ENCODE measurements at places on chromosomes 2 and 18.
A peak's percentile ranks its signal among the peaks of the same experiment; 100 is the strongest.

- no peak for DNase-seq
Measured at GRCh38 chr2:231293163-231293562, 94.7 kb downstream of the ARMC9 start.

- DNase-seq, result no peak
Measured at GRCh38 chr2:241216211-241216761, 27.8 kb downstream of the ANO7 start.

- peak; percentile 74 for DNase-seq
Measured at GRCh38 chr2:226601881-226602662, 197.5 kb downstream of the IRS1 start.

DNA sequence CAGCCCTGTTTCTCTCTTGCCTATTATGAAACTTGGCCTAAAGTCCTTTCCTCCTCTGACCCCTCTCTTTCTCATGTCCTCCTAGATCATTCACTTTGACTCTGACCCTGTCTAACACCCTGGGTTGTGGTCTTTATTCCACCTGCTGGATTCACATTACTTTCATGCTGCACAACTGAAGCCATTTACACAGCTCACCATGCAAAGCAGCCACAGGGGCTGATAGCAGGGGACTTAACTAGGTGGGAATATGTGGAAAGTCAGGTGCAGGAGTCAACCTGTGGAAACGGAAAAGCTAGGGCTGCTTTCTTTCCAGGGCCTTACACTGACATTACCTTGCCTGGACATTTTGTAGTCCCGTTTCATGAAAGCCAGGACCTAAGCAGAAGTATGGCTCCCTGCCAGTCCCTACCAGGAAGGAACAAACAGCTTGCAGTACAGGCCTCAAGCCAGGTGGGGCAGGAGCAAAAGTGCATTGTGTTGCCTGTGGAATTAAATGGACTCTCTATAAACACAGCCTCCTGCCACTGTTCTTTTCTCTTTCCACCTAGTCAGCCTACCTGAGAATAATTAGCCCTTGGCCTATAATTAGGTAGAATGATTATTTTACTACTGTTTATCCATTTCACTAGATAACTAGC lies 11.8 kb downstream of the MAPRE3 start:
- DNase-seq, result no peak

GRCh38 chr2:105052773-105053172 lies 14.9 kb downstream of the MRPS9 start:
- DNase-seq, result no peak

GRCh38 chr18:79227621-79228020 lies 158.4 kb downstream of the ATP9B start:
- DNase-seq, result no peak

DNA sequence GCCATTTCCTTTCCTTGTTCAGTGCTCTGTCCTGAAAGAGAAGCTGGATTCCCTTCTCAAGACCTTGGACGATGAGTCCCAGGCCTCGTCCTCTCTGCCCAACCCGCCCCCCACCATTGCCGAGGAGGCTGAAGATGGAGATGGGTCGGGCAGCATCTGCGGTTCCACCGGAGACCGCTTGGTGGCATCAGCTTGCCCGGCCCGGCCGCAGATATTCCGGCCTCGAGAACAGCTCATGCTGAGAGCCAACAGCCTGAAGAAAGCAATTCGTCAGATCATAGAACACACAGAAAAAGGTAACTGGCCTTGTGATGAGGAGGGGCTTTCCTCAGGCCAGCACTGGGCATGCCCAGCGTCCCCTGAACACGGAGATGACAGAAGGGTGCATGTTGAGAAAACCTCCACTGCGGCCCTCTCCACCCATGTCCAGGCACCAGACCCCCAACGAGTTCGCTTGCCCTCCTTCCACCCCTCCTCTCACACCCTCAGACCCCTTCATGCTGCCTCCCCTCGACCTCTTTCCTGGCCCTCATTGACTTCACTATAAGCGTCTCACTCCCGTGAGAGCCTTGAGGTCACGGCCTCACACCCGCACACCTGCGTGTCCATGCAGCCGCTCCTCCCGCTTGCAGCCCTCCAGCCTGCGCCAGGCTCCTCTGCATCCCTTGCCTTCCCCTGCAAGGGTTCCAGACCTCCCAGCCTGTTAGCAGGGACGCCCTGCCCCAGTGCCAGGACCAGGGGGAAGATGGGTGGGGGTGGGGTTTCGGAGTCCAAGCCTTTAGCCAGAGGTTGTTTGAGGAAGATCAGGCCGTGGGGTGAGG lies 95.0 kb downstream of the DGKD start:
- peak; percentile 47 for DNase-seq

- no peak for DNase-seq
Measured at GRCh38 chr2:2191110-2191707, 139.9 kb downstream of the MYT1L start.

DNA sequence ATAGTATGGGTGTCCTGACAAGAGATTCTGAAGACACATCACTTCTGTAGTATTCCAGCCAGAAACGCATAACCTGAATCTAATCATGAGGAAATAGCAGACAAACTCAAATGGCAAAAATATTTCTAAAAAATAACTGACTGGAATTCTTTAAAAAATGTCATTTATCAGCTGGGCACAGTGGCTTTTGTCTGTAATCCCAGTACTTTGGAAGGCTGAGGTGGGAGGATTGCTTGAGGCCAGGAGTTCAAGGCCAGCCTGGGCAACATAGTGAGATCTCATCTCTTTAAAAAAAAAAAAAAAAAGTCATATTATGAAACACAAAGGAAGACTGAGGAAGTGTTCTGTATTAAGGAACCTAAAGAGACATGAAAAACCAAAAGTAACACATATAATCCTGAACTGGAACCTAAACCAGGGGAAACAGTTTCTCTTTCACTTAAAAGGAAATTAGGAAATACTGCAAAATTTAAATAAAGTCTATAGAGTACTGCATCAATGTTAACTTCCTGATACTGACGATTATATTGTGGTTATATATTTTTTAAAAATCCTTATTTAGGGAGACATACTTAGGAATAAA lies 29.9 kb downstream of the SESTD1 start:
- DNase-seq, result no peak

GRCh38 chr2:66539452-66539851 lies 104.5 kb downstream of the MEIS1 start:
- peak; percentile 47 for DNase-seq

GRCh38 chr2:214995409-214995808 lies 143.0 kb downstream of the ABCA12 start:
- no peak for DNase-seq

DNA sequence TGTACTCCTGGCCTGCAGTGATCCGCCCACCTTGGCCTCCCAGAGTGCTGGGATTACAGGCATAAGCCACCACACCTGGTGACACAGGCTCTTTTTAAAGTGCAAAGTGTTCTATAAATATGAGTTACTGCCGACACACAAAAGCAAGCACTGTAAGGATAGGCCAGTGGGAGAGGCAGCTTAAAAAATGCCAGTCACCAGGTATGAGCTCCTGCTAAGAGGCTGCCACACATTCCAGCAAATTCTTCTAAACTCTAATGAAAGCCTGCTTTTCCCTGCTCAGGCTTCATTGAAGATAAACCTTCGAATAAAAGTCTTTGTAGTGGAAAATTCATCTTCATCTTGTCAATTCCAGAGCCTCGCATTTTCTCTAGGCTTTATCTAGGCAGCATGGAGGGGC lies 203.0 kb upstream of the PID1 start:
- DNase-seq, result no peak

DNA sequence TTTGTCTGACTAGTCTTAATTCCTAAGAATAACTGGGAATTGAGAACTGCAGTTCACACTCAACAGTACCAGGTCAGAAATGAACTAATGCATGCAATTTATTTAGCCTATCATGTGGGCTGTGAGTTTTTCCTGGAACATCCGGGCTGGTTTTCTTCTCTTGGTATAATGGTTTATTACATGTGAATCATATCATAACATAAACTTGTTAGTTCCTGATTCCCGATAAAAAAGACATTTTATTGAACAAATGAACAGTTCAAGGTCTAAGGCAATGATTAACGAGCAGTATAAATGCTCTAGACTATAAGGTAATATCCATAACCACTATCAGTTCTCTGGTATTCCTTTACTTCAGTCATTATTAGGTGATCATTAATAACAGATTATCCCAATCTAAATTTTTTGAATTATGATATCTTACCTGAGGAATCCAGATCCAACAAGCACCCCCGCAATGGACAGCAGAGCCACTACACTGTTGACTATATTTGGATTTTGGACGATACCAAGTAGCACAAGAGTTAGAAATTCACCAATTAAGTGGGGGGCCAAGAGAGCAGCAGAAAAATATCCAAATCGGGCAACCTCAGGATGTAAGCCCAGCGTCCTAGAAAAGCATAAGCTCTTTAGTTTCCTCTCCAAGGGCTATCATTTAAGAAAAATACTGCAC lies 19.0 kb downstream of the ABCG5 start:
- DNase-seq, result no peak

GRCh38 chr18:56851774-56852173 lies 200.6 kb downstream of the WDR7 start:
- DNase-seq, result no peak

- no peak for DNase-seq
Measured at GRCh38 chr18:10089881-10090280, 176.1 kb downstream of the VAPA start.

- no peak for DNase-seq
Measured at GRCh38 chr18:9217743-9218451, 81.3 kb downstream of the ANKRD12 start.

GRCh38 chr2:192090911-192091310 lies 103.8 kb downstream of the TMEFF2 start:
- DNase-seq, result peak; percentile 5

- DNase-seq, result peak; percentile 32
Measured at GRCh38 chr18:51028201-51028805, 1.7 kb upstream of the SMAD4 start.

GRCh38 chr2:238216651-238217184 lies 13.2 kb upstream of the ILKAP start:
- DNase-seq, result no peak

- DNase-seq, result no peak
Measured at GRCh38 chr2:60834270-60834717, 47.1 kb upstream of the REL start.

GRCh38 chr18:24559526-24559925 lies 99.1 kb downstream of the HRH4 start:
- no peak for DNase-seq

DNA sequence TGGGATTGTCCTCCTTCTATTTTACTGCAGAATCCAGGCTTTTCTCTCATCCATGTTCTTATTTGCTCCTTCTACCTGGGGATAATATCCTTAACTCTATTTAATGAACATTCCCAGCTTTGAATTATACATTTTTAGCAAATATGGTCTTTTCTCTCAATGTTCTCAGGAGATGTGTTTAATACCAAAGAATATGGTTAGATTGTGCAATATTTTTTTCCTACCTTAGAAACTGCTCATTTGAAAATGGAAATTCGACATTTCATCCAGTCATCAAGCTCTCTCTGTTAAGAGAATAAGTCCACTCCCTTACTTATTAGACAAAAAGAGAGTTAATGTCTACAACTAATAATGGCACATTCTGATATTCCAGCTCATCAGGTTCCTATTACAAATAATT lies 160.4 kb upstream of the GULP1 start:
- DNase-seq, result no peak

- DNase-seq, result no peak
Measured at GRCh38 chr2:97645112-97645694, 659 bp upstream of the COX5B start.

All from AG10803 (cell line).